Neural progenitor cell (in vitro differentiated cells): ENCODE measurements at places on chromosomes 7 and 10. TPM values are rescaled to one million over a fixed set of nuclear protein-coding genes. Genes with fewer than 3 reads are reported as not detected.

- no peak overlapping the region for H3K4me3 ChIP-seq
- no peak for DNase-seq
- H3K36me3 ChIP-seq = no peaks in the 10 kb centered on the region
- no peaks in the 10 kb centered on the region for H3K4me1 ChIP-seq
- no peak overlapping the region for H3K27ac ChIP-seq
These were observed 20.4 kb upstream of the RHBDD2 start for GRCh38 chr7:75858410-75858809.

DNA sequence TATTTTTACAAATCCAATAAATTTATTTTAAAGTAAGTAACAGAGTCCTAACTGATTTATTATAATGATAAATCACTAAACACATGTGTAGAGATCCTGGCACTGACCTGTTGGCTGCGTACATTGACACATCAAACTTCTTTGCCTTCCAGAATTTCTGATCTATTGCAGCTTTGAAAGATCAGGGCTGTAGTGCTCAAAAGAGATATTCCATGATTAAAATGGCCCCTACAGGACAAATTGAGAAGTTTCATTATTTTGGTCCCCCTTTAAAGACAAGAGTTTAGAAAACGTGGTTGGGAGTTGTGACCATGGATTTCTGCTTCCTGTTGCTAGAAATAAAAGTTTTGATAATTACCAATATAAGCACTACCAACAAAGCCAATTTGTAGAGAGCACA is 87.7 kb upstream of the PDK4 start:
- no peaks in the 10 kb centered on the region for H3K4me1 ChIP-seq
- H3K4me3 ChIP-seq = no peak overlapping the region
- H3K27ac ChIP-seq = no peak overlapping the region
- H3K36me3 ChIP-seq = no peaks in the 10 kb centered on the region

- H3K4me1 ChIP-seq = peaks cover 10% of the 10 kb centered on the region
- H3K27me3 ChIP-seq = no peaks in the 10 kb centered on the region
- H3K4me3 ChIP-seq = no peak overlapping the region
- no peak for DNase-seq
These were observed 44.2 kb downstream of the LRMDA start for GRCh38 chr10:75475460-75476182.

- peak; percentile 61 for DNase-seq
- H3K27ac ChIP-seq = no peak overlapping the region
- H3K36me3 ChIP-seq = no peaks in the 10 kb centered on the region
- H3K27me3 ChIP-seq = no peaks in the 10 kb centered on the region
- no peak overlapping the region for H3K4me3 ChIP-seq
These were observed 81.0 kb upstream of the PRSS58 start for GRCh38 chr7:142338633-142339501.

SPDYE2B gene
- not detected in 2 replicates for total RNA-seq

STARD3NL gene
- total RNA-seq = 99.0 and 121 TPM in 2 replicates

AZGP1 gene
- not detected in 2 replicates for total RNA-seq

KCTD7 gene
- total RNA-seq = 9.2 and 18.8 TPM in 2 replicates

ELOVL3 gene
- total RNA-seq = 0.40 TPM in 1 of 2 replicates, not detected in the other
